Hepatic stellate cell (primary cell): ENCODE measurements at places on chromosomes 11 and 22.

- DNase-seq = no peak
Observed at GRCh38 chr11:123063826-123064657, 2.1 kb upstream of the HSPA8 start.

DNA sequence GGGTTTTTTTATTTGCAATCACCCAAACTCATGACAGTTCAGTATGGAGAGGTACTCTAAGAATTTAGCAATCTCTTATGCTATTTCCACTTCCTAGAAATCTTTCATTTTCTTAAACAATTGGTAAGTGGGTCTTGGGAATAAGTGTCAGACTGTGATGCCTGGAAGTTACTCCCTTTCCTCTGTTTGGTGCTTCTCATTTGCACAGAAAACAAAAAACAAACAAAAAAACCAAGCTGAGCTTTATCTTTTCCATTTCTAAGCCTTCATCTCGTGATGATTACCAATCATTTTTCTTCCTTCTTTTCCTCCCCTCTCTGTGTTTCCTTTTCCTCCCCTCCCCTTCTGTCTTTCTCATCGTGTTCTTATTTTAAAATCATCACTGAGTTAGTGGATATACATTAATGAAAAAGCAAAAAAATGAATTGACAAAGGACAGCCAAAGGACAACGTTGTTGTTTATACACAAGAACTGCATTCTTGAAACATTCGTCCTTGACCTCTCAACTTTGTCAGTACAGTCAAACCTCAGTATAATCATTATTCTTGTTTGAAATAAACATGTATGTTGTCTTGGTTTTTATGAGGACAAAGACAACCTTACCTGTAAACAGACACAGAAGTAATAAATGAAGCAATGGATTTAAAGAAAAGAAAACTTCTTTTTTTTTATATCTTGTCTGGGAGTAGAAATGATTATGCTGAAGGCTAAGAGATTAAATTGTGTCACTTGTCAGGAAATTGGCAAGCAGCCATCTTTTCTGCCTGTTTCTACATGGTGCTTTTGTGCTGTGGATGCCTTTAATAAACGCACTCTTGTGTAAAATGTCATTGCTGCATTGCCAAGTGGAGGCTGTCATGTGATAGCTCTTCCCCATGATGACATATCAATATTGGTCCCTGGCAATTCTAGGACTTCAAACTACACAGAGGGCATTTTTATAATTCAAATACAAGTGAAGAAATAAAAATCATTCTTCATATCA is 803.2 kb upstream of the CCDC90B start:
- DNase-seq = no peak

DNA sequence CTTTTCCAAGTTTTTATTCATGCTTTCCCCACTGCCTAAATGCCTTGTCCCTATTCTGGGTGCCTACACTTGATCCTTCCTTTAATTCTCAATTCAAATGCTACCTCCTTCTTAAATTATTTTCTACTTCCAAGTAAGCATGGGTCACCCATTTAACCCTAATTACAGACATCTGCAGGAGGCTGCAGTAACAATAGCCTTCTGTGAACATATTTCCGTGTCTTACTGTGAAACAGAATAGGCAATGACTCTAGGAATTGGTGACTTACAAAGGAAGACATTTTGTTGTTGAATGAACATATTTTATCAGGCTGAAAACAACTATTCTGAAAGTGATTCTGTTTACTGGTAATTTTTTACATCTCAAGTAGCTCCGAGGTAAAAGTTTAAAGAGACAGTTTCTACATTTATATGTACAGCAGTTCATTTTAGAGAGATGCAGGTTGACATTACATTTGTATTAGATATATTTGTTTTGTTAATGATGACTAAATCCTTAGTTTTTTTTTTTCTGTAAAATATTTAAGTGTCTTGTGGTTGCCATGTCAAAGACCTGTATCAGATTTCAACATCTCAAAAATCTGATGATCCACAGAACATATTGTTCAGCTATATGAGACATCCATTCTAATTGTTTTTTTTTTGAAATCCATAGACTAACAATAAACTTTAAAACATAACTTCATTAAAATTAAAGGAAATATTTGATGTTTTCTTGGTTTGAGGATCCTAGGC is 316.8 kb downstream of the CASP12 start:
- DNase-seq = no peak

GRCh38 chr11:3197878-3198528 is 20.6 kb downstream of the MRGPRG start:
- no peak for DNase-seq

GRCh38 chr11:82832983-82833382 is 67.2 kb downstream of the PRCP start:
- DNase-seq = no peak

DNA sequence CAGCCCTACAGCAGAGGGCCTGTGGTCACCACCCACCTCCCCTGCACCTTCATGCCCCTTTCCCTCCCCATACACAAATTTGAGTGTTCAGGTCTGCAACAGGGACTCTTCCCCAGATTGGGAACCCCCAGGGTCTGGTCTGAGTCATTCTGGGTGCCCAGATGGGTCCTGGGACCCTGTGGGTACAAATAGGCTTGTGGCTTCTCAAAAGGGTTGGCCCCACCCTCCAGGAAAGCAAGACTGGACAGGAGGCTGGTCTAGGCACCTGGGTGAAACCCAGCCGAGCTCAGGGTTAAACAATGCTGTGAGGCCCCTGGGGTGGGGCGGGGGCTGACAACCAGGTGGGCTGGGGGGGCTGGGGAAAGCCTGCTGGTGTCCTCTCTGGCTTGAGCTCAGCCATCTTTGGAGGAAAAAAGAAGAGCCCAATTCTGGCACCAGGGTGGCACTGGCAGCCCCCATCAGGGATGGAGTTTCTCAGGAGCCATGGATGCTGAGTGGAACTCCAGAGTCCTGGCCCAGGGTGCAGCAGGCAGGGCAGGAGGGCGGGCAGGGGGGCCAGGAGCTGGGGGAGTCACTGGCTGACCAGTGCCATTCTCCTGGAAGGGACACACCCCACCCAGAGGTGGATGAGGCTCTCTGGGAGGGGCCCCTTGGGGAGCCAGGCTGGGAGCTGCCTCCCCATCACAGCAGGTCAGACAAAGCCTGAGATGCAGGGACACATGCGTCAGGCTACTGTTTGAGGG is 1.1 kb downstream of the SEPTIN5 start:
- DNase-seq = no peak

DNA sequence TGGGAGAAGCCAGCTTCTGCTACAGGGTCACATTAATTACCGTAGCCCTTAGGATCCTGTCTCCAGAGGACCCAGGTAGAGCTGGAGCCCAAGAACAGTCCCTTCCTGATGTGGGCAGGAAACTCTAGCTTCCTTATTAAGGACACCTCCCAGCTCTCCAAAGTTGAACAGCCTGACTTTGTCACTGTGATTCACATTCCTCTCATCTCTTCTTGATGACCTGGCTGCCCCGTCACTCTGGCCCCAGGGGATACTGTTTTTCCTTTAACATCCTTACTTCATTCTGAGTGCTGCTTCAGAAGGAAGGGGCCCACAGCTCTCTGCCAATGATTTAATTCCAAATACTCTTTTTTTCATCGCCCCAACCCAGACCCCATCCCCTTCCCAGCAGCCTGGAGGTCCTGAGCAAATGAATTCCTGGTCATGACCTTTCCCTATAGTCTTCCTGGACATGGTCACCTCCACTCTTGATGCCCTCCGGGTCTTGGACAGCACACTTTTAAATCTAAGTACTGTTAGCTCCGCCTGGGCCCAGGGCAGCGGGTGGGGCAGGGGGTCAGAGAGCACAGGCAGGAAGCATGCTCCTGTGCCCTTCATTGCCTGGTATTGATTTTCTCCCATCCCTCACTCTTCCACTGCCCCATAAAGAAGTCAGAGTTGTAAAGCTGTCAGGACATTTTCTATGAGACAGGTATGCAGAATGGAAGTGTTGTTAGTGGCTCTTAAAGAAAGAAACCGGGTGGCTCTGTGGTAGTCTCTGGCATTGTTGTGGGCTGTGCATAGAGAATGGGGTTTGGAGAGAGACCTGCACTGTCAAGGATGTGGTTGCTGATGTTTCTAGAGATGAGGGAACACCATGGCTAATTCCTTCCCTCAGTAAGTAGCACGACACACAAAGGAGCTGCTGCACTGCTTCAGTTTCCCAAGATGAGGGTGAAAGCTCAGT is 22.3 kb upstream of the SPON1 start:
- no peak for DNase-seq

- no peak for DNase-seq
Observed at GRCh38 chr11:10618490-10618889, 50.0 kb upstream of the LYVE1 start.

DNA sequence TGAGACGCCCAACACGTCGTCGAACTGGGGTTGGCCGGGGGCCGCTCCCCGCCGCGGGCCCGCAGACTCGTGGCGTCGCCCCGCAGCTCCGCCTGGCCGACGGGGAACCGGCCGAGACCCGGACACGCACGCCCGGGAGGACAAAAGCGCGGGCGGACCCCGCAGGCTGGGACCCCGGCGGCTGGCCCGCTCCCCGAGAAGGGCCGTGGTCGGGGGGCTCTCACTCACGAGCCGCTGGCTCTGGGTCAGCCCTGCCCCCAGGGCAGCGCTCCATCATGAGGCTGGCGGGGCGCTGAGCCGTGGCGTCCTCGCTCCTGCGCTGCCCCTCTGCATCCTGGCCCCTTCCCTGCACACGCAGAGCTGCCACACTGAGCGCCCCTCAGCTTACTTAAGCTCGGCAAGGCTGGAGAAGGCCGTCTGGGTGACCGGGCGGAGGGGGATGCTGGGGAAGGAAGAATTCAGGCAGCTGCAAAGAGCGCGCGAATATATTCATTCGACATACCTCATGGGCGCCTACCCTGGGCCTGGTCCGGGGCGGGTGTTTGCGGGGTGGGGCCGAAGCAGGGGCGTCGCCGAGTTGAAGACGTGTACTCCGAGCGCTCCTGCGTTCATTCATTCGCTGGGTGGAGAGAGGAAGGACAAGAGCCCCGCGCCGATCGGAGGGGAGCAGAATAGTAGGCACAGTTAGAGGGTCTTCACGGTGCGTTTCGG is 579 bp upstream of the CYB5R2 start:
- peak; percentile 35 for DNase-seq

GRCh38 chr11:8386134-8386864 is 122.6 kb upstream of the LMO1 start:
- no peak for DNase-seq

DNA sequence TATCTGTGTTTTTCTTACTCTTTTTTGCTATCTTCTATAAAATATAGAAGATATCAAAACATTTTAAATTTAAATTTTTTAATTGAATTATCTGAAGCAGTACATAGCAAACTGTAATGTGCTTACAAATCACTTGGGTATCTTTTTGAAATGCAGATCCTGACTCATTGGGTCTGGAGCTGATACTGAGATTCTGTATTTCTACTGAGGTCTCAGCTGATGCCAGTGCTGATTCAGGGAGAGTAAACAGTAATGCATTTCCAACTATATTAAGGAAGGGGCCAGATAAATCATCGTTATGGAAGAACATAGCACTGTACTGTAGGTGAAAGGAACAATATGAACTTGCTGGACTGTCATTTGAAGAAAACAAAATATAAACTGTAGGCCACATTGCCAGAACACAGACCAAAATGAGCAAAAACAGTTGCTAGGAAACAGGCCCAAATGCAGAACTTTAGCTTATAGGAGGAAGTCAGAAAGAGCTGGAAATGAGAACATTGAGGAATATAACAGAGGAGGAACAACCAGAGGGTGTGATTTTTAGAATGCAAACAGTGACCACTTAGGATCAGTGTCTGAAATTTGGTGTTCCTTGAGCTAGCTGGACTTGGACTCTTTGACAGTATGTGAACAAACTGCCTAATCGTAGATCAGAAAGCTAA is 3.3 kb downstream of the ARL14EP start:
- no peak for DNase-seq

DNA sequence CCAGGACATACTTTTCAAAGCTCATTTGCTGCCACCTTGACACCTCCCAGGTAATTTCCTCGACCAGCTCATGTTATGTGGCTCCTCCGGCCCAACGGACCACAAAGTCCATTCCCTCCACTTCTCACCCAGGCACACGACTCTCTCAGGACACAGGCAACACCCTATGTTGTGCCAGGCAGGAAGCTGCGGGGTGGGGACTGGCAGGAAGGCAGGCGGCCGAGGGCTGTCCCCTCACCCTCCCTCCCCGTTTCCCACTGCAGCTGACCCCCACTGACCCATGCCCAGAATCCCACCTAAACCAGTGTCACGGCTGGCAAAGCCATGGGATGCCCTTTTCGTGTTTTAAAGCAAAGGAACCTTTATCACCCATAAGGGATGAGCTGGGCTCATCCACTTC is 20.8 kb downstream of the CELSR1 start:
- no peak for DNase-seq

DNA sequence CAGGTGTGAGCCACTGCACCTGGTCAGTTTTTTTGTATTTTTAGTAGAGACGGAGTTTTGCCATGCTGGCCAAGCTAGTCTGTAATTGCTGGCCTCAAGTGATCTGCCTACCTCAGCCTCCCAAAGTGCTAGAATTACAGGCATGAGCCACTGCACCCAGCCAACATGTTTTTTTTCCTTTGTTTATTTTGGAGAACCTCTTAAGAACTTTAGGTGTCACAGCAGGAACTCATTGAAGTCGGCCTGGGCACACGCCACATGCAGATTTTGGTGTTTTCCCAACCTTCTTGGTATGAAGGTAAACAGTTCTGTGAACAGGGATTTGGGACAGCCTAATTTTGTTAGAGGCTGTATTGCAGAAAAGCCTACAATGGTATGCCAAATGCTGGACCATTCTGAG is 9.4 kb downstream of the DIXDC1 start:
- DNase-seq = no peak

GRCh38 chr11:129067454-129067853 is 124.7 kb downstream of the ARHGAP32 start:
- DNase-seq = no peak

GRCh38 chr11:115266066-115266639 is 238.1 kb downstream of the CADM1 start:
- no peak for DNase-seq

GRCh38 chr22:25007444-25008106 is 55.1 kb downstream of the KIAA1671 start:
- no peak for DNase-seq

DNA sequence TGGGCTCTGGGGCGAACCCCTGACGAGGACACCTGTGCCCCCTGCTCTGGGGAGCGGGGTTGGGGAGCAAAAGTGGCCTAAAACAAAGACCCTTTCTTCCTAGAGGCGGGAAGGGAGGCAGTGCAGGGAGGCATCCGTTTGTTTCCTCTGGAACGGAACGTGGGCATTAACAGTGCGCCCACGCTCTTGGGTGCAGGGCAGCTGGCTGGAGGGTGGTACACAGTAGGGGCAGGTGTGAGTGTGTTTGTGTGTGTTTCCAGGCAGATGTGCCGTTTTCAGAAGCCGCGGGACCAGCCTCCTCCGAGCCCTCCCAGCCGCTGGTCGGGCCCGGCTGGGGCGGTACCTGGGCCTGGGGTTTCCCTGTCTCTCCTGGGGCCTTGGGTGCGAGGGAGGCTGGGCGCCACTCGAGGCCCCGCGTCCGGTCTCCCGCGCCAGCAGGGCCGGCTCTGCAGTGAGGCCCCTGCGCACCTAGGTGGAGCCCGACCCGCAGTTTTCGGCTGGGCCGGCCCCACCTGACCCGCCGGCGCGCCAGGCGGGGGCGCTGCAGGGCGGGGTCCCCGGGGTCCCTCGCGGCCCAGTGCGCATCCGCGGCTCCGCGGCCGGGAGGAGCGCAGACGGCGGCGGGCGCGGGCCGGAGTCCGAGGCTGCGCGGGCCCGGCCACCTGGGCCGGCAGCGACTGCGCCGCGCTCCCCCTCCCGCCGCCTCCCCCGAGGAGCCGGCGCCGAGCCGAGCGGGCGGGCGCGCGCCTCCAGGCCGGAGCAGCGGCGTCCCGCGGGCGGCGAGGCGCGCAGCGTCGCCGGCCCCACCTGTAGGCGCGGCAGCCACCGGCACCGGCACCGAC is 1252.7 kb downstream of the BRD1 start:
- no peak for DNase-seq
